ENCODE measurements at places on chromosomes 4 and X. TPM values are rescaled to one million over a fixed set of nuclear protein-coding genes. Genes with fewer than 3 reads are reported as not detected.

DNA sequence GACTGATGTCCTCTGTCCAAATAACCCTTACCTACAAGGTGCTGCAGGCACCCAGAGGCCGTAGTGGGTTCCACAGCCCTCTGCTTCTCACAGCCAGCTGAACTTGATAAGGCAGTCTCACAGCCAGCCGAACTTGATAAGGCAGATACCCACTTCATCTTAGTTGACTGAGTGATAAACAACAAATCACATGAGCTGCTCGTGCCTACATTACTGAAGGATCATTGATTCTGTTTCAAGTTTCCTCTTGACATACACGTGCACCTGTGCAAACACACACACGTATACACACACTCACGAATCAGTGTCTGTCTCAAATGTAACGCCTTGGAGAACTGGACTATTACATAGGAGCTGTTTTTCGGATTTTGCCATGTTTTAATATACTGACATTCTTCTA, 276.3 kb downstream of the DCTD start:
- no peaks in the 10 kb centered on the region for H3K36me3 ChIP-seq
- no peaks in the 10 kb centered on the region for H3K4me1 ChIP-seq
- H3K4me3 ChIP-seq, result no peak overlapping the region
- H3K27ac ChIP-seq, result no peak overlapping the region

DNA sequence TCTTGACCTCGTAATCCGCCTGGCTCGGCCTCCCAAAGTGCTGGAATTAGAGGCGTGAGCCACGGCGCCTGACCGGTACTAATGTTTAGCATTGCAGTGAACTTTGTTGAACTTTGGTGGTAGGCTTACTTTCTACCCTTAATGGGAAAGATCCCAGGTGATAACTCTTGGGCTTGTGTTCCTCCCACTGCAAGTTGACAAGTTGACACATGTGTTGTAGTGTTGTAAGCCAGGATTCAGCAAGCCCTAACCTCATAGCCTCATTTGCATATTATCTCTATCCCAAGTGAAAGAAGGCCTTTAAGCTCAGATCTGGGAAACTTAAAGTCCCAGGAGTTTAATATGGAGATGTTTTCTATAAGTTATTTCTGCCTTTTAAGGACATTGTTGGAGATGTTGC, 80.0 kb upstream of the CLCN4 start:
- H3K4me1 ChIP-seq, result peaks cover 5% of the 10 kb centered on the region
- no peak overlapping the region for H3K4me3 ChIP-seq
- no peaks in the 10 kb centered on the region for H3K27me3 ChIP-seq
- DNase-seq, result no peak

GRCh38 chrX:134692990-134693389, 34.7 kb upstream of the PLAC1 start:
- DNase-seq, result no peak
- no peak overlapping the region for H3K27ac ChIP-seq
- H3K4me3 ChIP-seq, result no peak overlapping the region

SPP1 gene
- not detected for total RNA-seq

- no peaks in the 10 kb centered on the region for H3K4me1 ChIP-seq
- no peak for DNase-seq
- no peaks in the 10 kb centered on the region for H3K27me3 ChIP-seq
- no peak overlapping the region for H3K27ac ChIP-seq
- peaks cover 10% of the 10 kb centered on the region for H3K36me3 ChIP-seq
Observed at GRCh38 chrX:139762400-139763183, 54.6 kb upstream of the MCF2 start.

DNA sequence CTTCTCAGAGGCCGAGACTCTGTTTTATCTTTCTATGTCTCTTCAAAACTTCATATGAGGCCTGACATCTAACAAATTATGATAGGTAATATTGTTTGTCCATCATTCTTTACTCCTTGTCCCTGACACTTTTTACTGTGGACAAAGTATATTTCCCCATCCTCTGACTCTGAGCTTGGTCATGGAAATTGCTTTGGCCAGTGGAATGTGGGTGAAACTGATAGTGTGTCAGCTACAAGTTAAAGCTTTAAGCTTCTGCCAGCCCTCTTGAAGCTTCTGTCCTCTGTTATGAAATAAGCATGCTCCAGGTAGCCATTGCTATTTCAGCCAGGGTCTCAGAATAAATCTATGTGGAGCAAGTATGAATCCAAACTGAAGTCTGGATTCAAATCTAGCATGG, 604.6 kb downstream of the BCOR start:
- H3K4me1 ChIP-seq, result peaks cover 46% of the 10 kb centered on the region
- no peak for DNase-seq
- no peak overlapping the region for H3K4me3 ChIP-seq

AKAP14 gene
- not detected for total RNA-seq

Data from activated naive CD4-positive, alpha-beta T cell treated with anti-CD3 and anti-CD28 coated beads for 36 hours (primary cell).